ENCODE measurements at places on chromosomes 5 and 9.
A peak's percentile ranks its signal among the peaks of the same experiment; 100 is the strongest.

DNA sequence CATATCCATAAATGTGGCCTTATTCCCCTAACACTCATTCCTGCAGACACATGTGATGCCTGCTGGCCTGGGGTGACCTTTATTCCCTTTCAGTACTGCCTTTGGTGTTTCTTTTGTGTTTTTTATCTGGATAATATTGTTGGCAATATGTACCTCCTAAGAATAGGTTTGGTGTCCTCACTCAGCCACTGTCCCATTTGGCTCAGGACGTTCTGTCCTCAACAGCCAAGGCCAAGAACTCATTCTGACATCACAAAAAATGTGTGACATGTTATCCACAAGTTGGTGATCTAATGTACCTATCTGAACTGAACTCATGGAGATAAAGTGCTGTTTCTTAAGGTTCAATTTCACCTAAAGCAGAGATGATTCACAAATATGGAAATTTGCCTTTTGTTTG, 142.9 kb upstream of the GRAMD2B start:
- no peak for DNase-seq

GRCh38 chr9:92706218-92706940, 36.4 kb upstream of the IPPK start:
- peak; percentile 85 for DNase-seq

GRCh38 chr5:180580681-180581080, 10.6 kb downstream of the SCGB3A1 start:
- DNase-seq: no peak

DNA sequence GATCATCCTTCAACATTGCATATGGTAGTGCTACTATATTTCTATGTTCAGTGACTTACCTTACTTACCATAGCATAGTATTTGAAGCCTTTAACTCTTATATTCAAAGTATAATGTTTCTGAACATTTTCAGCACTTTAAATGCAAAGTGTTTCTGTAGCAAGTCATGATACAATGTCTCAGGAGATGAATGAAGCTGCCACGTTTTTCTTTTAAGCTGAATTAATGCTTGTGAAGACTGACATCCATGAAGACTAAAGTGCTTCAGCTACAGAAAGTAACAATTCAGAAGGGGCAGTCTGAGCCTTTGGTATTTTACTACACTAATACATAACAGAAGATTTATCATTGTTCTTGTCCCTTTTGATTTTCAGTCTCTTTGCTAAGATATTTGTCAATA, 709.1 kb upstream of the ARRDC3 start:
- DNase-seq: no peak

DNA sequence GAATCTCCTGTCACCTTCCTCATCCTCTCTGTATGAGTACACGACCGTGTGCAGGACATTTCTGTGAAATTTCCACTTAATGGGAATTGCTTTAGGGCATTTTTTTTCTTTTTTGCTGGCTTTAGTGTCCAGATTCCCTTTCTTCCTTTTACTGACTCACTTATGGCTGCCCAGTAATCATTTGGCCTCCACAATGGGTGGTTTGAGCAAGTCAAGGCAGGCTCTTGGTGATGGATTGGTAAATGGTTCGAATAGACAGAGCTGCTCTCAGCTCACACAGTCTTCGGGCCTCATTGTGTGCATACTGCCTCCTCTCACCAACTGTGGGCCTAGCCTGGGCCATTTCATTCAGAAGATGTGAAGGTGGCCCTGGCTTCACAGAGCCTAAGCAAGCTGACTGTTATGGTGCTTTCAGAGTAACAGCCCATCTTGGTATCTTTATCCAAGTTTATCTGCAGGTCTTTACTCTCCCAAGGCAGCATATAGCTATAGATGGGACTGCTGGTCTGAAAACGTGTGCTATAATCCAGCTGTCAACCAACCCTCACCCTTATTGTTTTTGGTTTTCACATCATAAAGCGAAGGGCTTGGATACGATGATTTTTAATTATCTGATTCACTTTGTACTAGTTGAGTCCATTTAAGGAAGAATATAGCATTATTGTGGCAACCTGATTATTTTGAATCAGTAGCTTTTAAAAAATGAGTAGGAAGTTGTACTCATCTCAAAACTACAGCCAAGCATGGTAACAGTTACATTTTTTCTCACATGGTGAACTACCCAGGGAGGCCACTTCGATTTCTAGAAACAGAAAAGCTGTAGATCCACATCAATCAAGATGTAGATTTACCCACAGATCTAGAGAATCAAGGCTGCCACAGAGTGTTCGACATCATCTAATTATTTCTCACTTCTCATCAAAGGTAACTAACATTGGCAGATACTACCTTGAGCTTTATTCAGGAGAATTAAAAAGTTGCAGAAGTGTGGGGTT, 50.4 kb upstream of the CKMT2 start:
- peak; percentile 76 for DNase-seq

GRCh38 chr9:121699571-121700164, 48.2 kb downstream of the DAB2IP start:
- DNase-seq: no peak

DNA sequence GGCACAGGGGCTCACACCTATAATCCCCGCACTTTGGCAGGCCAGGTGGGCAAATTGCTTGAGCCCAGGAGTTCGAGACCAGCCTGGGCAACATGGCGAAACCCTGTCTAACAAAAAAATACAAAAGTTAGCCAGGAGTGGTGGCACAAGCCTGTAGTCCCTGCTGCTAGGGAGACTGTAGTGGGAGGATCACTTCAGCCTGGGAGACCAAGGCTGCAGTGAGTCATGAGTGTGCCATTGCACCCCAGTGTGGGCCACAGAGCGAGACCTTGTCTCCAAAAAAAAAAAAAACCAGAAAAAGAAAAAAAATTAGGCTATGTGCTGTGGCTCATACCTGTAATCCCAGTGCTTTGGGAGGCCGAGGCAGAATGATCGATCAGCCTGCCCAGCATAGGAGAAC, 58.5 kb upstream of the EIF4EBP3 start:
- DNase-seq: no peak

GRCh38 chr5:138611678-138612218, 36.5 kb upstream of the HSPA9 start:
- DNase-seq: peak; percentile 81

DNA sequence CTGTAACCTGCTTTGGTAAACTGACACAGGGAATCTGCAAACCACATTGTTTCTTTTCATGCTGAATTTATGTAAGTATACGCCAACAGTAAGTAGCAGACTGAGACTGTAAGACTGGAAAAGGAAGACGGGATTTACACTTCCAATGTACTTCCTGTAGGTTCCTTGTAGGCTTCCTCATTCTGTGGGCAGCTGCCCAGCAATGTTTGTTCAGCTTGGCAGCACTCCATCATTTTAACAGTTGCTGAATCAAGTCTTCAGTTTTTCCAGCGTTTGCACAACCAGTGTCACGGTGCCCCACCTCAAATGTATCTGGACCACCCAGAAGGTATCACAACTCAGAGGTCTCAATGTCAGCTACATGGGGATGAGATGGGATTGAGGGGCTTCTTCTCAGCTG, 232.6 kb downstream of the PRDM9 start:
- peak; percentile 5 for DNase-seq

- DNase-seq: no peak
Observed at GRCh38 chr5:34715711-34716110, 59.6 kb downstream of the RAI14 start.

DNA sequence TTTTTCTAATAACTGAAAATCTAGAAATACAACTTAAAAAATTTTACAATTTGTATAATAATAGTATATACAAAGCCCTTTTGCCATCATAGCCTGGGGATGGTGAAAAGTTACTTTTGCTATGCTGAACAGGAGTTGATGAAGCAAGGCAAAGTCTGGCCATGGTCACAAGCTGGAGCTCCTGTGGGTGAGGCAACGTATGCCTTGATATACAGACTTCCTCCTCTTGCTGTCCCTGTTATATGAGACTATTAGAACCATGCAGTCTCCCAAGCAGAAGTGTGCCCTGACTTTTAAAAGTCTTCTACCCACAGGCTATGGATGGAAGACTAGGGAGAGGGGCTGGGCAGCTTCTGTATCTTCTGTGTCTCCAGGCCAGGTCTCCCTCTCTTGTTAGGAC, 15.7 kb downstream of the FAM151B start:
- DNase-seq: no peak

DNA sequence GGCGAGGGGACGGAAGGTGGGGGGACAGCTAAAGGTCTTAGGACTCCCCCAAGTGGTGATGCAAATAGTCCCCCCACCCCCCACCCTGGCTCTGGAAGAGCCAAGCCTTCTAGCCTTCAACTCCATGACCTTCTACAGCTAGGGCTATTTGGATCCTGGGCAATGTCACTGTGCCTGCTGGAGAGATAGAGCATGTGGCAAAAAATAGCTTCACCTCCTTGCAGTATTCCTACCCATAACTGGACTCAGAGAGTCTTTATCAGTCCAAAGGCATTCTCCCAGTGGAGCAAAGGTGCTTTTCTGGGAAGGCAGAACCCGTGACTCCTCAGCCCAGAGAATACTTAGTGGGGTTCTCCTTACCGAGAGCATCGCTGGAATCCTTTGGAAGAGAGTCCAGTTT, 48.9 kb upstream of the PPARGC1B start:
- DNase-seq: no peak

DNA sequence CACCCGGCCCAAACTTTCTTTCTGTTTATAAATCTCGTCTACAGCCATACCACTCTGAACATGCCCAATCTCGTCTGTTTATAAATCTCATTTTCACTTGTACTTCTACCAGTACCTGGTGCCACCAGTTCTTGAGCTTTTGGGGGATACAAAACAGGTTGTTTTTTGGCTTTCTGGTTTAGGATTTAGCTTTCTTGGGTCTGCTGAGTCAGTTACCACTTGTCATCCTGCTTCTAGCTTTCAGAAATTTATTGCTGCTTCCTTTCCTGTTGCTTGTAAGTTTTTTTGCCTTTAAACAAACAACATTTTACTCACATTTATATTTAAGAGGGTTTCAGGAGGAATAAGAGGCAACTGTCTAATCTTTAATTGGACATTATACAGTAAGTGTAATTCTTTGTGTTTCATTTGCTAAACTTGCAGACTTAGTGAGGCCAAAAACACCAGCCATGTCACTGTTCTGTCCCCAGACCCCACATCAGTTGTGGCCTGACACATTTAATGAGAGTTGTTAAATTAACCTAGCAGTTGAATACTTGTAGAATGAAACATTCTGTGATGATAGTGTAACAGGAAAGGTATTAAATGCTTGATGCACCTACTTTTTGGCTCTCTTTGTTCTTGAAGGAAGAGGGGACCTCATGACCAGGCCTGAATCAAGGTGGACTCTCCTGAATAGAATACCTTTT, 11.8 kb downstream of the NDFIP1 start:
- DNase-seq: no peak

DNA sequence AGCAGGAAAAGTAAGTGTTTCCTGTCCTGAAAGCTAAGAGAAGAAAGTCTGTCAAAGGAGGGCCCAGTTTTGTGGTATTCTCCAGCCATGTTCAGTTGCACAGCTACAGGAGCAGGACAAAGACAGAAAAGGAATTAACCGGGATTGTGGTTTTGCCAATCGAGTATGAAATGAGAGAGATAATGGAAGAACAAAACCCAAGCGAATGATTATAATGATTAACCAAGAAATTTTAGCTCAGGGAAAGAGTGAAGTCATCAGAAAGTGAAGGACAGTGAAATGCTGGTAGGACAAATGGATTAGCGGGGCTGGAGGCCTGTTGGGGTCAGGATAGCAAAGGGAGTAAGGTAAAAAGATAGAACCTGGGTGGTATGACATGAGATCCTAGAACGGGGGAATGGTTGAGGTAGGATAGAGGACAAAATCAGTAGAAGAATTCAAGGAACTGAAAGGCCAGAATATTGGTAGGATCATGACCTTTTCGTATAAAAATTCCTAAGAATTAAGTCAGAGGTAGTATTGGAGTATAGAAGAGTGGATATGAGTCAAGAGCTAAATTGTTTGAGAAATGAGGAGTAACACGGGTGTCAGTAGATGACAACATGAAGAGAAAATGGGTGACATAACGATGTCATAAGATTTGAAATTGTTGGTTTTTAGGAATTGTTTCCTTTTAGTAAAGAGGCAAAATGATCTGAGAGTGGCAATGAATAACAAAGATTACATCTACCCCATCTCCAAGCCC, 52.8 kb downstream of the DIAPH1 start:
- DNase-seq: no peak

DNA sequence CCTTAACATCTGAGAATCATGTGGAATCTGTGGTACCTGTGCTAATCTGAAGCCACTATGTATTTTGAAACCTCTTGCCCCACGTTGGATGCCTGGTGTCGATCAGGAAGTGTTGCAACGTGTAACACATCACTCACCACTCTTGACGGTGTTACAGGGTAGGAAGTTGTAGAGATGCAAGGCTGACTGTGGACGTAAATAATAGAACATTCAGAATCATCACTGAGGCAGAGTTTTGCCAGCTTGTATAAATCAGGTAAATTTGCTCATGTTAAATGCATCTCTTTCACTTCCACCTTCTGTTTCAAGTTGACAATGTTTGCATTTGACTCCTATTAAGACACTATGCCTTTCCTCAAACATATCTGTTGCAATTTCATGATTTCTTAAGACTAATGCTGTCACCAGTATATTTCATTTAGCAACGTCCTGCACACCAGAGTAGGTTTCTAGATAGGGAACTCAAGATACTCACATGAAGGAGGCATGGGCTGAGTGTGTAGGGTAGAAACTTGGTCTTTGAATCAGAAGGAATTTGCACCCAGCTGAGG, 38.1 kb downstream of the BASP1 start:
- peak; percentile 91 for DNase-seq

- DNase-seq: peak; percentile 26
Observed at GRCh38 chr5:24643880-24644279, 898 bp downstream of the CDH10 start.

DNA sequence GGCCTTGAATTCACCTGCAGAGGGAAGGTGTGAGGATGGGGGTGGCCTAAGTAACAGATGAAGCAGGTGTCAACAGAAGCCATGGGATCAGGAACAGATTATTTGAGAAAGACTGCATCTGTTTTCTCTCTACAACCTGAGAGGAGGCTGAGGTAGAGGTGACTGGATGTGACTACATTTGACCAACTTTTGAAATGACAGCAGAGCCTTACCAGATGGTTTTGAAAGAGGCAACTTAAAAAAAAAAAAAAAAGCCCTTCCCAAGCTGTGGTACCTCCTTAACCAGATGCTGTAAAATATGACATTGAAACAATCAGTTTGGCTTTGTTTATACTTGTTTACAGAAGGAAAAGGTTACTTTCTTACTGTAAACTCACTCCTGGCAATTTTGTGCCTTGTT, 108.6 kb downstream of the TRIO start:
- DNase-seq: no peak

GRCh38 chr5:59097116-59097515, 514.2 kb downstream of the RAB3C start:
- DNase-seq: no peak

- no peak for DNase-seq
Observed at GRCh38 chr9:37236822-37237221, 116.4 kb downstream of the ZCCHC7 start.

GRCh38 chr9:111034898-111035539, 3.3 kb downstream of the LPAR1 start:
- no peak for DNase-seq

GRCh38 chr5:167642779-167643517, 648.5 kb upstream of the WWC1 start:
- DNase-seq: peak; percentile 87

Data from bronchial epithelial cell (primary cell).